ENCODE measurements at places on chromosomes 4 and X. TPM values are rescaled to one million over a fixed set of nuclear protein-coding genes. Genes with fewer than 3 reads are reported as not detected.

DNA sequence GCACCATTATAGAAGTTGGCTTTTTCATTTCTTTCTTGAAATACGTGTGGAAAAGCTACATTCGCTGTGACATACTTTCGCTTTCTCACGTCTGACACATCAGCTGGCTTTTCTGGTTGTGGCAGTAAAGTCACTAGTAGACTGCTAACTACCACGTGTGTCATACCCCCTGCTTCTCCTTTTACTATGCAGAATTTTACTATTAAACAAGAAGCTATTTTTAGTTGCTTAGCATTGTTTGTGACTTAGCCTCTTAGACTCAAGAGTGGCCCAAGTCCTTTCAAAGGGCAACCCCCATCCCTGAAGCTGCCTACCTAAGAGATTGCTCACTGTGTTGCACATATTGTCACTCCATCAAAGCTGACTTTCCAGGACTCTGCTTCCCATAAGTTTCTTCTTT is 2.1 kb upstream of the IL2 start:
- no peak for DNase-seq

DNA sequence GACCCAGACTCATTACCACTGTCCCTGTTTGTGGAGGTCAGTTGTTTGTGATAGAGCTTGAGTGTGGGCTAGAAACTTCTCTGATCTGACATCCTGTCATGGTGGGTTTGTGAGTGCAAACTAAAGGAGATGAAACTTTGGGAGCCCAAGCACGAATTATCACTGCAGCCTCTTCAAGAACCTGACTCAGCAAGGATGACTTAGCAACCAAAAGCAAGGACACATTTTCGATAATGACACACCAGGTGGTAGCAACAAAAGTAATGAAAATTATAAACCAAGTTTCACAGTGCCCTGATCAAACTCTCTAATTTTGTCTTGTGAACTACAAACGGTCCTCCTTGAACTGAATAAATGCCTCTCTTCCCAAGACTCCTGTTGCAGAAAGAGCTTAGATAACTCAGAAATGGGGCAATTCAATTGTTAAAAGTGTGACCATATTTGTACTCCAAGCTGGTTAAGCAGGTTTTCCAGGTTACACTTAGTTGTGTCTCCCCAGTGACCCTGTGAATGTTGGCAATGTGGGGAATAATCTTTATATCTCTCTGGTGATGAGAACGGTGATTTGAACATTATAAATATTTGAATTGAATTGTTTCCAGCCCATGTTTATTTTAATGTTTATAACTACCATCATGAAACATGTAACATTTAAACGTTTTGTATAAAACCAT is 52.6 kb upstream of the ATP8A1 start:
- DNase-seq, result no peak

- no peak for DNase-seq
Measured at GRCh38 chrX:34875204-34875603, 67.4 kb upstream of the FAM47B start.

GRCh38 chrX:31223817-31224216 is 152.0 kb upstream of the FTHL17 start:
- DNase-seq, result no peak

Gene TMSB15C
- 2.6 TPM for total RNA-seq

Measured in H1 (cell line).